ENCODE measurements at places on chromosomes 12 and 14.

- no peak for DNase-seq
These were observed 25.5 kb upstream of the TXNRD1 start for GRCh38 chr12:104189915-104190555.

- DNase-seq, result no peak
These were observed 5.6 kb downstream of the NTN4 start for GRCh38 chr12:95784915-95785314.

- no peak for DNase-seq
These were observed 663 bp upstream of the LIN7A start for GRCh38 chr12:80938397-80938796.

GRCh38 chr12:4270016-4270830 is 3.3 kb upstream of the CCND2 start:
- DNase-seq, result no peak

DNA sequence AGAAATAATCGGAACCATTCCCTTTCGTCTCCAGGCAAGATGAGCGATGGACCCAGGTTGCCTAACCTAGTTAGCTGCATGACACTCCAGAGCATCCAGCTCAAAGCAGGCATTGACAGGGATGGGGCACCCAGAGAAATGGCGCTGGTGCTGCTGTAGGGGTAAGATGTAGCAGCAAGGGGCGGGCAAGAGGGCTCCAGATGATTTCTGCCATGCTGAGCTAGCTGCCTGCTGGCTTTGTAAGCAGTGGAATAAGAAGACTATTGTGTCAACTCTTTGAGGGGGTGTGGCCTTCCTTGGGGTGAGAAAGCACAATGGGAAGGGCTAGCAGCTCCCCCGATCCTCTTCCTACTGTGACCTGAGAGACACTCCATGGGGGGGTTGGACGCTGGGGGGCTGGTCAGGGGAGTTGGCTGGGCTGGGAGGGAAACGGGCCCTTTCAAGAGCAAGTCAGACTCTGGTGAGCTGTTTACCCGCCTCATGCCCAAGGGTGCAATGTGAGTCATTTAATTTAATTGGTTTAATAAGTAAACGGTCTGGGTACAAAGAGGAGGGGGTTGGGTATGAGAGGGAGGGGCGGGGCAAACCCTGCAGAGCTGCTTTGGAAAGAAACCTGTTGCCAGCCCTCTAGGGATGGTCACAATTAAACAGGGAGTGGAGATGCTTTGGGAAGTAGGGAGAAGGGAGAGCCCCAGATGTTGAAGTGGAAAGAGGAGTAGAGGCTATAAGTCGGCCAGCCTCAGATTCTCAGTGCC is 50.5 kb downstream of the B4GALNT3 start:
- DNase-seq, result no peak

- no peak for DNase-seq
These were observed 512 bp downstream of the PDE1B start for GRCh38 chr12:54549774-54550451.

DNA sequence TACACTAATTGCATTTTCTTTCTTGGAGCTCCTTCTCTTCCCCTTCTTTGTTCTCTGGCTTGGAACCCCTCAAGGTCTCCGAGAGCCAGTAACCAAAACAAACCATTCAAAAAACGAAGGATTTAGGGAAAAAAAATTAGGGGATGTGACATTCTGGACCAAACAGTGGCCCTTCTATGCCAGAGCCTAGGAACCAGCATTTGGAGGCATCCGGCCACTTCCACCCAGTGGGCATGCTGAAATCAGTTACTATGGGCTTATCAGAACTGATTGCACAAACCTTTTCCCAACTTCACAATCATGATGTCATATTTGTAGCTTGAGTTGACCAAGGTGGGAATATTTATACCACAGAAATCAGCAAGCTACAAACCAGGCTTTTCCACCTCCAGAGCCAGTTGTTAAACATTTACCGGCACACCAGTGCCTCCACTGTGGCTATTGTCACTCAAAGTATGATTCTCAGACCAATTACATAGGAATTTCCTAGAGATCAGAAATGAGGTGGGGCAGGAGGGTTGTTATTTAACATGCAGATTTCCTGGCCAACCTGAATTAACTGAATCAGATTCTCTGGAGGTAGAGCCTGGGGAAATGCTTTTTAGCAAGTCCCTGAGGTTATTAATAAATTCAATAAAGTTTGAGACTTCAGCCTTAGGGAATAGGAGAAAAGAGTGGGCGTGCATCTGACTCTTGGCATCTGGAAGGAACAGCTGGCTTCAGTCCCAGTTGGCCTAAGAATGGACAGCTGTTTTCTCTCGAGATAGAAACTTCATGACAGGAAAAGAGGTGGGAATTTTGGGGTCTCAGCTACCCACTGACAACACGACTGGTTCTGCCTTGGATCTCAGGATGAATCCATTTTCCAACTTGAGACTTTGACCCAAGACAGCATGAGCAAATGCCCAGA is 273.9 kb downstream of the ZFP36L1 start:
- DNase-seq, result no peak

DNA sequence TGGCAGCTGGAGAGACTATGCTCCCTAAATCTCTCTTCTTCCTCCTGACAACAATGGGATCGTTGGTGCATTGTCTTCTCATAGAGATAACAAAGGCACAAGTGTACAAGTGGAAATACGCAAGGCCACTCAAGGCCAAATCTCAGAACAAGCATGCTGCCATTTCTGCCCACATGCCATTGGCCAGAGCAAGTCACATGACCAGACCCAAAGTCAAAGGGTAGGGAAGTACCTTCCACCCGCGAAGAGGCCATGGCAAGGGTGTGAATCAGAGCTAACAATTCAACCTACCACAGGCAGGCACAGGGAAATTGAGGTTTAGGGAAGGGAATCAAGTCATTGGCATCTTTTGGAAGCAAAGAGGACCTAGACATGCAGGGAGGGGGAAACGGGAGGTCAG is 38.5 kb upstream of the IGF1 start:
- DNase-seq, result no peak
